IMR-90 (cell line): ENCODE measurements at places on chromosomes 4 and X.

GRCh38 chr4:139633195-139633594, 32.4 kb upstream of the MGST2 start:
- DNase-seq = no peak

DNA sequence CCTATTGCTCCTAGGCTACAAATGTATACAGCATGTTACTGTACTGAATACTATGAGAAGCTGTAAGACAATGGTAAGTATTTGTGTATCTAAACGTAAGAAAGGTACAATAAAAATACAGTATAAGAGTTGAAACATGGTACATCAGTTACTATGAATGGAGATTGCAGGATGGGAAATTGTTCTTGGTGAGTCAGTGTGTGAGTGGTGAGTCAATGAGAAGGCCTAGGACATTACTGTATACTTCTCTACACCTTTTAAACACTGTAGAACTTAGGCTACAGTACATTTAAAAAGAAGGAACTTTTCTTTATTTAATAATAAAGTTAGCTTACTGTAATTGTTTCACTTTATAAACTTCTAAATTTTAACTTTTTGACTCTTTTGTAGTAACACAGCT, 2603.2 kb downstream of the PCDH7 start:
- no peak for DNase-seq

- peak; percentile 4 for DNase-seq
Observed at GRCh38 chrX:107324493-107325310, 118.3 kb downstream of the DNAAF6 start.

DNA sequence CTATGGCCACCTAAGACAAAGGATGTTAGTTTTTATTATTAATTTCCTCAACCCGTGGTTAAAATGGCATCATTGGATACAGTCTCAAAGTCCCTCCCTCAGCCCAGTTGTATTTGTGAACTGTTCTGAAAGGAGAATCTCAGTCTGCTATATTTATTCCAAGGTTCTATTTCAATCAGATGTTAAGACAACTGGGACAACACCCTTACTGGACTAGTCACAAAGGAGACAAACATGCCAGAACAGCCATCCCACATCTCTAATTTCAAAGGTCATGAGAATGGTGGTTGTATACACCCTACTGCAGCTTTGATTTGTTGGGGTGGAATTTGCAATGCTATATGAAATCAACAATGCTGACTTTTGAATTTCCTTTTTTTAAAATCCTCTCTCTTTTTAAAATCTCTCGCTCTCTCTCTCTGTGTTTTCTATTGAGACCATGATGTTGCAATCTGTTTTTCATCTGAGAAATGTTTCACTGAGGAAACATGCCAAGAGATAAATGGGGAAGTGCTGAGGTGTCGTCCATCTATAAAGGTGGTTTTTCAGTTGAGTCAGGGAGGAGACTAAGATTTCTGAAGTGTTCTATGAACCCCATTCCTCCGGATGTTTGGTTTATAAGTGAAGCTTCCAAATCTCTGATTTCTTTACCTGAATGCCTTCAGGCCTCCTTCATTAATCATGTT, 201.5 kb upstream of the GATB start:
- no peak for DNase-seq

GRCh38 chrX:127861611-127862010, 190.6 kb downstream of the ACTRT1 start:
- no peak for DNase-seq

DNA sequence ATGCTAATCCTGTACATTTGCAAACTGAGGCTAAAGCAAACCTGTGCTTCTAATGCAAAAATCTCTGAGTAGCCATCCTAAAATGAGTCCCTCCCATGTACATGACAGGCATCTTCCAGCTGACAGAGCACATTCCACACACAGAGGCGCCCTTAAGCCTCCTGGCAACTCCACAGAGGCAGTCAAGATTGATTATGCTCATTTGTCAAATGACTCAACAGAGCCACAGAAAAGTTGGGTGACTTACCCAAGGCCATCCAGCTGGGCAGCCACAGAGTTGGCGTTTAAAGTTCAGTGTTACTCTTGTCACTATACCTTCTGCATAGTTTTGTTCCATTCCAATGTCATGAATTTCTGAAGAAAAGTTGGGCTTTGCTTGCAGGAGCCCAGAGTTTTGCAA, 394.6 kb upstream of the FGF13 start:
- no peak for DNase-seq

DNA sequence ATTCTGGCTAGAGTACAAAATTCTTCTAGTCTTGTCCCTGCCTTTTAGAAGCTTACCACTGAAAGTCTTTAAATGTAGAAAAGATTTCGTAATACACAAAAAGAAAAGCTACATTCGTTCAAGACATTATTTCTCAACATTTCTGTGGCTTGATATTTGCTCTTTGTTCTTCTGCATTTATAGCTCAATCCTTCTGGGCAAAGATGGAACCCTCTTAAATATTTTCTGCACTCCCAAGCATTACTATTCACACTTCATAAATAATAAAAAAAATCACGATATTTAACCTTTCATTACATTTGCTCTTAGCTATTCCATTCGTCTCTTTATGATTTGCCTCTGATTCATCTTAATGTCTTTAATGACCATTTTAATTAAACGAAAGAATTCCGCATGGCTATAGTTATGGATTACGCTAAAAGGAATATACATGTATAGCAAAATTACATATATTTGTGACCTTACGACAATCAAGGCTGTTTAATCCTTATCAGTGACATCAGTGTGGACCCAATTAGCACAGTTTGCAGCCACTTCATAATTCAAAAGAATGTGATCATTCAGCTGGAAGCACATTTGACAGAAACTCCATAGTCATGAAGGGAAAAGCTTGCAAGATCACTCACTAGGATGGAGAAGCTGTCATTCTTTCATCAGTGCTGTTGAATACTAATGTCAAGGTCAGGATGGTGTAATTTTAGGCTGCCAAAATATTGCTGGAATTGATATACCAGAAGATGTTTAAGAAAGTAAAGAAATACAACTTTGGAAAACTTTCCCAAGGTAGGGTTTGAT, 1075.0 kb upstream of the TENM3 start:
- no peak for DNase-seq

- no peak for DNase-seq
Observed at GRCh38 chrX:137823257-137823656, 257.3 kb downstream of the ZIC3 start.

GRCh38 chr4:8422327-8422726, 18.2 kb downstream of the ACOX3 start:
- DNase-seq = no peak
